ENCODE measurements at places on chromosomes 1 and 21. TPM values are rescaled to one million over a fixed set of nuclear protein-coding genes. Genes with fewer than 3 reads are reported as not detected.

The CD1B gene
- not detected for total RNA-seq

The TRIM46 gene
- total RNA-seq: 1.6 TPM

The GJB3 gene
- total RNA-seq: 178 TPM

The FCGR3B gene
- total RNA-seq: not detected

The TMEM125 gene
- not detected for total RNA-seq

The FAM163A gene
- not detected for total RNA-seq

The RNU1-2 gene
- total RNA-seq: under 0.01 TPM

The KLHDC7A gene
- total RNA-seq: not detected

The LCE5A gene
- total RNA-seq: not detected
